Suppressor macrophage treated with lipopolysaccharide for 4 hours (primary cell): ENCODE measurements at places on chromosomes 16 and 17.
A peak's percentile ranks its signal among the peaks of the same experiment; 100 is the strongest.

- DNase-seq, result no peak
Observed at GRCh38 chr17:2751491-2751890, 2.0 kb upstream of the CCDC92B start.

GRCh38 chr16:80144191-80144590 is 396.6 kb upstream of the DYNLRB2 start:
- no peak for DNase-seq

DNA sequence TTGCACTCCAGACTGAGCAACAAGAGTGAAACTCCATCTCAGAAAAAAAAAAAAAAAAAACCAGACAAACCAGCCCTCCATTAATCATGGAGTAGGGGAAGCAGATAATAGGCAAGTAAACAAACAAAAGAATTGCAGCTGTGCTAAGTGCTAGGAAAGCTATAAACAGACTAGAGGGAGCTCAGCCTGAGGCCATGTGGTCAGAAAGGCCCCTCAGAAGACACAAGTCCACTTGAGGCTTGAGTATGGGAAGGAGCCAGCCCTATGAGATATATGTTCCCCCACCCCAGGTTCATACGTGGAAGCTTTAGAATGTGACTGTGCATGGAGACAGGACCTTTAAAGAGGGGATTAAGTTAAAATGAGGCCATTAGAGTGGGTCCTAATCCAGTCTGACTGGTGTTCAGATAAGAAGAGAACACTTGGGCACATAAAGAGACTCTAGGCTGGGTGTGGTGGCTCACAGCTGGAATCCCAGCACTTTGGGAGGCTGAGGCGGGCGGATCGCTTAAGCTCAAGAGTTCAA is 132.6 kb upstream of the NOL11 start:
- no peak for DNase-seq

DNA sequence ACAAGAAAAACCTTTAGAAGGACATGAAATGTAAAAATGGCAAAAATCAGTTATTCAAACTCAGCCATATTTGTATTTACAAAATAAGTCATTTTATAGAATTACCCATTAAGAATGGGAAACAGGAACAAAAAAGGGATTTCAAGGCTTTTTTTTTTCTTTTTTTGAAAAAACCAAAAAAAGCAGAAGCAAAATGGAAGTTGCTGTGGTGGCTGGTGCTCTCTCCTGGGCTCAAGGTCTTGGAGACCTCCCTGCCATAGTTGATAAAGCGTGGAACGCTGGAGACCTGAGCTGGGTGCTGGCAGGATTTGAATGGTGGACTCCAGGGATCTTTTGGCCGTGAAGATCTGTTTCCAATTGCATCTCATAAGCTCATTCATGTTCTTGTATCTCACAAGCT is 3.1 kb downstream of the PLCG2 start:
- no peak for DNase-seq

GRCh38 chr17:47660064-47660492 is 10.4 kb downstream of the KPNB1 start:
- DNase-seq, result peak; percentile 87

- DNase-seq, result no peak
Observed at GRCh38 chr17:78539781-78540180, 37.4 kb downstream of the DNAH17 start.
